B cell (primary cell): ENCODE measurements at places on chromosomes 1 and 21. TPM values are rescaled to one million over a fixed set of nuclear protein-coding genes. Genes with fewer than 3 reads are reported as not detected.

ZNF281 gene
- total RNA-seq: 23.3 and 23.5 TPM in 2 replicates

LAD1 gene
- 0.10 and 0.19 TPM in 2 replicates for total RNA-seq

KIF17 gene
- total RNA-seq: not detected in 2 replicates

CLDN17 gene
- not detected in 2 replicates for total RNA-seq

FAM72C gene
- total RNA-seq: 0.56 TPM in 1 of 2 replicates, not detected in the other

LIPI gene
- not detected in 2 replicates for total RNA-seq

LCE2A gene
- not detected in 2 replicates for total RNA-seq

- peaks cover 11% of the 10 kb centered on the region for H3K4me1 ChIP-seq
- H3K36me3 ChIP-seq: no peaks in the 10 kb centered on the region
- H3K4me3 ChIP-seq: no peak overlapping the region
- no peaks in the 10 kb centered on the region for H3K27me3 ChIP-seq
- DNase-seq: no peak
- H3K27ac ChIP-seq: no peak overlapping the region
Observed at GRCh38 chr1:3707298-3707938, 44.8 kb upstream of the CCDC27 start.

GRCh38 chr1:82813386-82813785, 1012.7 kb downstream of the ADGRL2 start:
- H3K36me3 ChIP-seq: no peaks in the 10 kb centered on the region
- H3K27ac ChIP-seq: no peak overlapping the region
- H3K4me3 ChIP-seq: no peak overlapping the region
- no peaks in the 10 kb centered on the region for H3K27me3 ChIP-seq
- no peak for DNase-seq
- H3K4me1 ChIP-seq: no peaks in the 10 kb centered on the region

DNA sequence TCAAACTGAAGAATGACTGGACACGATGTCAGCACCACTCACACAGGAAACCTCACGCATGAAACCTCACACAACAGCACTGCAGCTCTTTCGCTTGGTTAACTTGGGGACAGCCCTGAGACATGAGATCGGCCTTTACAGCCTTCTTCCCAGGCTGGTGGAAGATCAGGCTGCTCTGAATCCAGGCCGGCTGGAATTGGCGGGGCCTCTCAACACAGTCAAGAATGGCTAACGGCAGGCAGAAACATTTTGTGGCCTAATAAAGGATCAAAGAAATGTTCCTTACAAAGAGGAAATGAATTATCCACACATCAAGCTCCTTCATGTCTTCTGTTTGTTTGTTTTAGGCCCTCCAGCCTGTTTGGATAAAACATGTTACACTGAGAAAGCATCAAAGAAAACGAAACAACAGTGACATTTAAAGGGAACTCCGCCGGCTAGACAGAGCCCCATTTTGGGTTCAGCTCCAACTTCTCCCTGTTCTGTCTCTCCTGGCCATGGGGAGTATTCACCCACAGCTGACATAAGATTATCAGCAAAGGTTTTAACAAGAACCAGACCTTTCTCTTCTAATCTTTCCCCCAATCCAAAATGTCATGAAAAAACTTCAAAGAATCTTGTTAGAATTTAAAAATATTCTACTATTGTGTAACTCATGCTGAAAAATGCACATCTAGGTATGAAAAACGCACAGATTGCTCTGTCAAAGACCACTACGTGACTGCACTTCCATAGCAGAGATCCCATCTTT, 131.2 kb downstream of the SLC45A1 start:
- H3K4me3 ChIP-seq: no peak overlapping the region
- H3K36me3 ChIP-seq: peaks cover 17% of the 10 kb centered on the region
- no peak for DNase-seq

- peak; percentile 47 for DNase-seq
- no peak within 1 kb of the TSS for H3K27ac ChIP-seq
- no peaks in the 10 kb centered on the region for H3K27me3 ChIP-seq
- no peaks in the 10 kb centered on the region for H3K36me3 ChIP-seq
Observed at GRCh38 chr1:9996624-9997582, at the start of gene RBP7. RBP7 (plus strand) TSS chr1:9997228; CDS start chr1:9997259, 31 bp downstream.

DNA sequence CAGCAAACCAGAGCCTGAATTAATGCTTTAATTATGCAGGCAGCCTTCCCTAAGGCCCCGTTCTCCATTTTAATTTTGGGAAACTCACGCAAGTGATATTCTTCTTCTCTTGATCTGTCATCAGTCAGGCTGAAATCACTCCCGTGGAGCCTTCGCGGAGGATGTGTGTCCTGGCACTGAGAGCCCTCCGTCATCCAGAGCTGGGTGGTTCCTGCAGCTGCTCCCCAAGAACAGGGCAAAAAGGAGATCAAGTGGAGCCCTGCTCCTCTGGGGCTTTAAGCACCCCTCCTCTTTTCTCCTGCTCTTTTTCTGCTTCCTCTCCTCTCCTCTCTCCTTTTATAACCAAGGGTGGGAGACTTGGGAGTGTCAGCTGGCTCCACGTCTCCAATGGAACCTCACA, 133.2 kb upstream of the CACNA1E start:
- no peak overlapping the region for H3K27ac ChIP-seq
- no peak for DNase-seq
- H3K36me3 ChIP-seq: no peaks in the 10 kb centered on the region
- peaks cover 4% of the 10 kb centered on the region for H3K27me3 ChIP-seq

DNA sequence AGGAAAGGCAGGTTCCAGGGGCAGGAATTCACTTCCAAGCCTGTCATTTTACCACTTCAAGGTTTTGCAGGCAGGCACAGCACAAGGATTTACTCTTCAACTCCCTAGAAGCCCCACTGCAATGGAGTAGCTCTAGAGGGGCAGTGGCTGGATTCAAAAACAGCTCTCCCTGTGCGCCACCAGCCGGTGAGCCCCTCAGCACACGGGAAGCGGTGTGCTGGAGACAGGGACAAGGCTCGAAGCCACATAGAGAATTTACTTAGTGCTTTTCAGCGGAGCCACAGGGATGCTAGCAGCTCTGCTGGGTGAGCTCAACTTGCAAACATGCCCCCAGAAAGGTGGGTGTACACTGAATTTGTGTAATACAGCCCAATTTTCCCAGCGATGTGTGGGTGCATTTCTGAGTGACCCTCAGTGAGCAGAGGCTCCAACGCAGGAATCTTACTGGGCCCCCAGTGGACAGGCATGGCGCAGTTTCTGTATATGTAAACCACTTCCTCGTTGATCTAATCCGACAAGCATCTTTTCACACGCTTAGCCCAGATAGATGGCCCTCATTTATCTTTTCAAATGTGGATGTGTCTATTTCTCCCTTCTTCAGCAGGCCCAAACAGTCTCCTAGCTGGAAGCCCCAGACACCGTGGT, 10.9 kb downstream of the VWA5B1 start:
- DNase-seq: no peak
- H3K27me3 ChIP-seq: no peaks in the 10 kb centered on the region
- H3K4me3 ChIP-seq: no peak overlapping the region
- H3K36me3 ChIP-seq: no peaks in the 10 kb centered on the region
- H3K27ac ChIP-seq: no peak overlapping the region

- DNase-seq: no peak
- H3K27me3 ChIP-seq: no peaks in the 10 kb centered on the region
- no peak overlapping the region for H3K4me3 ChIP-seq
- no peaks in the 10 kb centered on the region for H3K4me1 ChIP-seq
- H3K36me3 ChIP-seq: no peaks in the 10 kb centered on the region
Observed at GRCh38 chr1:64403331-64403730, 66.6 kb upstream of the CACHD1 start.

DNA sequence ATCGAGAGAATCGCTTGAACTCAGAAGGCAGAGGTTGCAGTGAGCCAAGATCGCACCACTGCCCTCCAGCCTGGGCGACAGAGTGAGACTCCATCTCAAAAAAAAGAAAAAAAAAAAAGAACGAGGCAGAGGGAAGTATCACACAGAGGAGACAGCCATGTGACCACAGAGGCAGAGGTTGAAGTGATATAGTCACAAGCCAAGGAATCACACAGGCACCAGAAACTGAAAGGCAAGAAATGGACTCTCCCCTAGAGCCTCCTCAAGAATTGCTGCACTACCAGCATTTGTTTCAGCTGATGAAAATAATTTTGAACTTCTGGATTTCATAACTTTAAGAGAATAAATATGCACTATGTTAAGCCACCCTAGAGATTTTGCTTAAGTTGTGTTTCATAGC, 459.6 kb downstream of the PTPRC start:
- H3K27ac ChIP-seq: no peak overlapping the region
- no peak overlapping the region for H3K4me3 ChIP-seq
- H3K36me3 ChIP-seq: no peaks in the 10 kb centered on the region
- DNase-seq: peak; percentile 37

GRCh38 chr1:14141656-14142055, 441.7 kb downstream of the PRDM2 start:
- no peak for DNase-seq
- H3K27me3 ChIP-seq: no peaks in the 10 kb centered on the region
- H3K4me3 ChIP-seq: no peak overlapping the region
- no peaks in the 10 kb centered on the region for H3K4me1 ChIP-seq
- no peak overlapping the region for H3K27ac ChIP-seq
- H3K36me3 ChIP-seq: no peaks in the 10 kb centered on the region

GRCh38 chr1:48674641-48675040, 102.0 kb downstream of the BEND5 start:
- no peaks in the 10 kb centered on the region for H3K36me3 ChIP-seq
- no peak overlapping the region for H3K27ac ChIP-seq
- H3K4me3 ChIP-seq: no peak overlapping the region
- no peak for DNase-seq
- H3K4me1 ChIP-seq: no peaks in the 10 kb centered on the region
- H3K27me3 ChIP-seq: no peaks in the 10 kb centered on the region

DNA sequence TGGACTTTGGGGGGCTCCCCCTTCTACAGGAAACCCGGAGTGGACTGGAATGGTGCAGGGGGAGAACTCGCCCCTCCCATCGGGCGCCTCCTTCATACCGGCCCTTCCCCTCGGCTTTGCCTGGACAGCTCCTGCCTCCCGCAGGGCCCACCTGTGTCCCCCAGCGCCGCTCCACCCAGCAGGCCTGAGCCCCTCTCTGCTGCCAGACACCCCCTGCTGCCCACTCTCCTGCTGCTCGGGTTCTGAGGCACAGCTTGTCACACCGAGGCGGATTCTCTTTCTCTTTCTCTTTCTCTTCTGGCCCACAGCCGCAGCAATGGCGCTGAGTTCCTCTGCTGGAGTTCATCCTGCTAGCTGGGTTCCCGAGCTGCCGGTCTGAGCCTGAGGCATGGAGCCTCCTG, at the start of gene TNFRSF14:
Gene TNFRSF14 (plus strand): TSS at position 95 of the 401 bp plus-strand sequence. CDS start 294 bp downstream, at position 389.
- H3K27ac ChIP-seq: peak within 1 kb of the TSS; percentile 87
- DNase-seq: peak; percentile 88

- peak overlapping the region; percentile 92 for H3K27ac ChIP-seq
- H3K36me3 ChIP-seq: peaks cover 9% of the 10 kb centered on the region
- H3K4me1 ChIP-seq: peaks cover 17% of the 10 kb centered on the region
- peak overlapping the region; percentile 83 for H3K4me3 ChIP-seq
Observed at GRCh38 chr1:16235944-16236510, 956 bp downstream of the CPLANE2 start.

DNA sequence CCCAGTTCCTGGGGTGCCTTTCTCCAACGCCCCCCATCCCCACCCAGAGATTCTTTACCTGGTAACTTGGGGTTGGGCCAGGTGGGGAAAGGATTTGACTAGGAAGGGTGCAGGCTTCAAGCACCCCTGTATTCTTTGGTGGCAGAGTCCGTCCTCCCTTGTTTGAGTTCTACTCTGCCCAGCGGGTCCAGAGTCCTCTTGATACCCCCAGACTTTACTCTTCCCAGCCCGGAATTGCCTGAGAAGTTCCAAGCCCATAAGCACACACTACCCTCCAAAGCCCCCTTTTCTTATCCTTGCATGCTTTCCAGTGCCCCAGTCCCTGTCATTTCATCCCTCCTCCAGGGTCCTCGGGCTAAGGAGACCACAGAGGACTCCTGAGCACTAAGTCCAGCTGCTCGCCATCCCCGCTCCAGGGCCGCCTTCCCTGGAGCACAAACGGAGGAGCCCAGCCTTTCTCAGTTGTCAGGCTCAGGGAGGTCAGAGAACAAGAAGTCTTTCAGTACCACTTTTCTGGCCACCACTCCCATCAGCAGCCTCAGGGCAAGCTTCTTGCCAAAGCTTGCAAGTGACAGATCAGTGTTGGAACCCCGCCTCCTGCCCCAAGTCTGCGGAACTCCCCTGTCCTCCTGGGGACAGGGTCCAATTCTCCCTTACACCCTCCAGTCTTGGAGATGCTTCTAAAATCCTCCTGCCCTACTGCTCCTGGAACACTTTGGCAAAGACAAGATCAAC, 12.2 kb downstream of the SLC45A3 start:
- no peaks in the 10 kb centered on the region for H3K27me3 ChIP-seq
- peak overlapping the region; percentile 89 for H3K27ac ChIP-seq
- peak; percentile 47 for DNase-seq

GRCh38 chr1:185537596-185537995, 196.6 kb upstream of the HMCN1 start:
- peaks cover 6% of the 10 kb centered on the region for H3K4me1 ChIP-seq
- H3K4me3 ChIP-seq: no peak overlapping the region
- no peaks in the 10 kb centered on the region for H3K27me3 ChIP-seq
- no peak overlapping the region for H3K27ac ChIP-seq
- H3K36me3 ChIP-seq: no peaks in the 10 kb centered on the region

- no peak for DNase-seq
- no peaks in the 10 kb centered on the region for H3K27me3 ChIP-seq
- no peaks in the 10 kb centered on the region for H3K4me1 ChIP-seq
Observed at GRCh38 chr1:62573675-62574074, 23.6 kb upstream of the ANGPTL3 start.

DNA sequence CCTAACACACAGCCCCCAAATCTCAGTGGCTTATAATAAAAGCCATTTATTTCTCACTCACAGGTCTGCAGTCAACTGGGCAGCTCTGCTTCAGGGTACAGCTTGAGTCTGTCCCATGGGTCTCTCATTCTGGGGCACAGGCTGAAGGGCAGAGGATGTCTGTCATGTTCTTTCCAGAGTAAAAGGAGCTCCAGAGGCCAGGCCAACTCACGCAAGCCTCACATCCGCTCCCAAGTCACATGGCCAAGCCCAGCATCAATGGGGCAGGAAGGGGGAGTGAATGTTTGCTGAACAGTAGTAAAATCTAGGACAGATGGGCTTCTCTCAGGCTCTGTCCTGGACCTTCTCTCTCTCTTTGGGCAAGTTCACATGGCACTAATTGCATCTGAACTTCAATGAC, 7.1 kb upstream of the SSBP3 start:
- H3K27me3 ChIP-seq: peaks cover 13% of the 10 kb centered on the region
- H3K4me1 ChIP-seq: peaks cover 18% of the 10 kb centered on the region
- DNase-seq: no peak
- no peak overlapping the region for H3K27ac ChIP-seq
- H3K36me3 ChIP-seq: no peaks in the 10 kb centered on the region

DNA sequence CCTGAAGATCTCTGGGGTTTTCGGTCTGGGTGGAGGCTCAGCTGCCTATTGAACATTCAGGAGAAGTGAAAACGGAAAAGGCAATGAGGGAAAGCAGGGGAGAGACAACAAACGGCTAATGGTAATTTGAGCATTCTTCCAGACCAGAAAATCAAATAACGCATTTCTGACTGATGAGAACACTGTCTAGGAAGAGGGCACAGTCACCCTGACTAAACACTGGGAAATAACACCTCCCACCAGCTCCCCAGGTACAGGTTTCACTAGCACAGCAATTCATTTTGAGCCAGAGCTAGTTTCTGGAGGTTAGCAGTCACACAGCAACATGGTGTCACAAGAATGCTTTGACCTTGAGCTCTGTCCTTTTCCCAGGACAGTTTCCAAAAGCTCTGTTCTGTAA, 21.1 kb downstream of the NCF2 start:
- H3K4me3 ChIP-seq: no peak overlapping the region
- H3K27me3 ChIP-seq: no peaks in the 10 kb centered on the region
- DNase-seq: no peak
- H3K36me3 ChIP-seq: peaks cover 26% of the 10 kb centered on the region
- H3K4me1 ChIP-seq: peaks cover 23% of the 10 kb centered on the region
- no peak overlapping the region for H3K27ac ChIP-seq

- no peak overlapping the region for H3K4me3 ChIP-seq
- peak; percentile 81 for DNase-seq
- H3K4me1 ChIP-seq: peaks cover 13% of the 10 kb centered on the region
- H3K27me3 ChIP-seq: peaks cover 32% of the 10 kb centered on the region
- H3K27ac ChIP-seq: no peak overlapping the region
- H3K36me3 ChIP-seq: no peaks in the 10 kb centered on the region
Observed at GRCh38 chr1:9196129-9197040, 38.2 kb upstream of the H6PD start.
